ENCODE measurements at places on chromosomes 12 and 14.
A peak's percentile ranks its signal among the peaks of the same experiment; 100 is the strongest.

DNA sequence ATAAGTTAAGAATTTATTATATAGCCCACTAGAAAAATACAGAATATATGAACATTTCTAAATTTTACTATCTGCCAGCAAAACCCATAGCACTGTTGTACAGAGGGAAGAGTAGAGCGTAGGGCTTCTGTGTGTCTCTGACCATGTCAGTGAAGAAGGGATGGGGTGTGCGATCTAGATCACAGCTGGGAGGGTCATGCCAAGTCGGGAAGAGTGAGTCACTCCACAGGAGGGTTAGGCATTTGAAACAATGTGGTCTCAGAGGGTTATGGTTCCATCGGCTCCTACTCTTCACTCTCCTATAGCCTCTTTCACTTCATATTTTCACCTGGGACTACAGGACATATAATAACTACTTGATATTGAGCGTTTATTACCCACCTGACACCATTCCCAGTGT, 185.1 kb upstream of the DDHD1 start:
- DNase-seq = no peak

GRCh38 chr14:81386290-81386745, 13.8 kb downstream of the STON2 start:
- DNase-seq = no peak

DNA sequence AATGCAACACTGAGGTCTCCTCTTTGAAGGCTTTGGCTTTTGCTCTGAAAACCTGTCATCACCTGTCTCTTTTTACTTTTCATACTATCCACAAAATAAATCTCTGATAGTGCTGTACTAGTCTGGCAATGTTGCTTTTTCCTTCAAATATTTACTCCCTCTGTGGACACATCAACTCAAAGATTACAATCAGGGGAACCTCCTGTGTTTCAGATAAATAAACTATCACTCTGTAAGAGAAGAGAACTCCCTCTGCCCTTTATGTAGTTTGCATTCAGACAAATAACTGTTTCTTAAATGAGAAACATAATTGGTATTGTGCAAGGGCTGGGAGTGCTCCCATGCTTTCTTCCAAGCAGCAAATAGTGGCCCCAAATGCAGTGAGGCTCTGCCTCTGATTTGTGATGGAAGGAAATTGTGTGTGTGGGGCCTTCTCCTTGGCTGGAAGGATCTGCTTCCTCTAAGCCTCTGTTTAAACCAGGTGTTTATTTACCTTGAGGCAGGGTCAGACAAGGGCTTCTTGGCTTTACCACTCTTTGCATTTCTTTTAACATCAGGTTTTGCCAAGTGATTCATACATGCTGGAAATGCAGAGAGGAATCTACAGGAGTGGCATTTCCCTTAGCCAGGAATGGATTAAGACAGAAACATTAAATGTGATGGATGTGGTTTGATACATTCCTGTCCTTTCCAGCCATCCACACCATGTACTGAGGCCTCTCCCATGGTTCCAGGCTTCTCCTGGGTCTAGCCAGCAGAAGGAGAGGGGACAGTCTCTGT, 69.0 kb downstream of the AKAP6 start:
- no peak for DNase-seq

DNA sequence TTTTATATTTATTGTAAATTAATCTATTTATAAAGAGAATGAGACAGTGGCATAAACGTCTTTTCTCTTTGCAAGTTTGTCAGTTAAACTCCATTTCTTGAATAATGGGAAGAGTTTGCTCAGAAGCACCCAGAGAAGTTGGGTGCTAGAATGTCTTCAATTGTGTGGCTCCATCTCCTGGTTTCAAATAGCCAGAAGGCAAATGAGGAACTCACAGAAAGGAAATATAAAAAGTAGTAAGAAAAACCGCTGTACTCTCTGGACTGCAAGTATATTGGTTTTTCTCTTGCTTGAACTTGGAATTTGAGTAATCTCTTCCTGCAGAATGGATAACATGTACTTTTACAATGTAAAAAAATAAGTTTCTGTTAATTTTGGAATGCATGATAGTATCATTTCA, 217.5 kb downstream of the DPY19L2 start:
- no peak for DNase-seq

- peak; percentile 90 for DNase-seq
Observed at GRCh38 chr12:109844983-109845823, 12.0 kb upstream of the TRPV4 start.

GRCh38 chr12:61538951-61539350, 721.3 kb upstream of the USP15 start:
- no peak for DNase-seq

GRCh38 chr14:102221026-102221425, 81.3 kb downstream of the WDR20 start:
- DNase-seq = no peak

- no peak for DNase-seq
Observed at GRCh38 chr14:38135106-38135867, 72.4 kb upstream of the SSTR1 start.

- DNase-seq = peak; percentile 76
Observed at GRCh38 chr14:75980856-75981255, 939 bp downstream of the TGFB3 start.

DNA sequence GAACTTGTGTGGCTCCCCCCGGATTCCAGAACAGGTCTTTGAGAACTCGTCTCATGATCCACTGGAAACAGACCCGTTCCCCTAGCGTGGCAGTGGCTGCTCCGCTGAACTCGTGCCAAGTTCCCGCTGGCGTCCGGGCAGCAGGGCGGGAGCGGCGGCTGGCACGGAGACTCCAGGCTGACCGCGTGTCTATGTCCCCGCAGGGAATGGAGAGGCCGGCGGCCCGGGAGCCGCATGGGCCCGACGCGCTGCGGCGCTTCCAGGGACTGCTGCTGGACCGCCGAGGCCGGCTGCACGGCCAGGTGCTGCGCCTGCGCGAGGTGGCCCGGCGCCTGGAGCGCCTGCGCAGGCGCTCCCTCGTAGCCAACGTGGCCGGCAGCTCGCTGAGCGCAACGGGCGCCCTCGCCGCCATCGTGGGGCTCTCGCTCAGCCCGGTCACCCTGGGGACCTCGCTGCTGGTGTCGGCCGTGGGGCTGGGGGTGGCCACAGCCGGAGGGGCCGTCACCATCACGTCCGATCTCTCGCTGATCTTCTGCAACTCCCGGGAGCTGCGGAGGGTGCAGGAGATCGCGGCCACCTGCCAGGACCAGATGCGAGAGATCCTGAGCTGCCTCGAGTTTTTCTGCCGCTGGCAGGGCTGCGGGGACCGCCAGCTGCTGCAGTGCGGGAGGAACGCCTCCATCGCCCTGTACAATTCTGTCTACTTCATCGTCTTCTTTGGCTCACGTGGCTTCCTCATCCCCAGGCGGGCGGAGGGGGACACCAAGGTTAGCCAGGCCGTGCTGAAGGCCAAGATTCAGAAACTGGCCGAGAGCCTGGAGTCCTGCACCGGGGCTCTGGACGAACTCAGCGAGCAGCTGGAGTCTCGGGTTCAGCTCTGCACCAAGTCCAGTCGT, 1.5 kb downstream of the APOLD1 start:
- peak; percentile 90 for DNase-seq

- DNase-seq = no peak
Observed at GRCh38 chr12:89437231-89437630, 84.9 kb upstream of the DUSP6 start.

DNA sequence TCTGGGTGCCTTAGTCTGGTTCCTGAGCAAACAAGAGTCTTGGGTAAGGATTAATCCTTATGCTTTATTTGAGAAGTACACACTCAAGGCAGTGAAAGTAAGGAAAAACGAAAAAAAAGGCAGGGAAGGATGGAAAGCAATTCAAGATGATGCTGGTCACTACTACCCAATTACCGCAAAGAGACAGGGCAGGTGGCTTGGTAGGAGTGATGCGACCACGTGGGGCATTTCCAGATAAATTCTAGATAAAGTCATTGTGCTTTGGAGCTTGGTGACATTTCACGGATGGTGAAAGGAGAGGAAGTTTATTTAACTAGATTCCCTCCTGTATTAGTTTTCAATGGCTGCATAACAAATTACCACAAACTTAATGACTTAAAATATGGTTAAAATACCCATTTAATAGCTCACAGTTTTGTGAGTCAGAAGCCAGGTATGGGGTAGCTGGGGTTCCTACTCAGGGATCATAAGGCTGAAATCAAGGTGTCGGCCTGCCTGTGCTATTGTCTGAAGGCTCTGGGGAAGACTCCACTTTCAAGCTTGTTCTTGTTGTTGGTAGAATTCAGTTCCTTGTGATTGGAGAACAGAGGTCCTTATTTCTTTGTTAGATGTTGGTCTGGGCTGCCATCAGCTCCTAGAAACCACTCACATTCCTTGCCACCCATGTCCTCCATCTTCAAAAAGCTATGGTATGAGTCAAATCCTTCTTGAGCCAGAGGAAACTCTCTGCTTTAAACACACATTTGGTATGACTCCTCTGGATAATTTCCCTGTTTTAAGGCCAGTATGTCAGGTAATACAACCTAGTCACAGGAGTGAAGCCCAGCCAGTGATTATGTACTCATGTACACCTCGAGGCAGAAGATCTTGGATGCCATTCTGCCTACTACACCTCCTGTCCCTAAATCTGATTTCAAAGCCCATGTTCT, 5.6 kb upstream of the HMGA2 start:
- DNase-seq = no peak

DNA sequence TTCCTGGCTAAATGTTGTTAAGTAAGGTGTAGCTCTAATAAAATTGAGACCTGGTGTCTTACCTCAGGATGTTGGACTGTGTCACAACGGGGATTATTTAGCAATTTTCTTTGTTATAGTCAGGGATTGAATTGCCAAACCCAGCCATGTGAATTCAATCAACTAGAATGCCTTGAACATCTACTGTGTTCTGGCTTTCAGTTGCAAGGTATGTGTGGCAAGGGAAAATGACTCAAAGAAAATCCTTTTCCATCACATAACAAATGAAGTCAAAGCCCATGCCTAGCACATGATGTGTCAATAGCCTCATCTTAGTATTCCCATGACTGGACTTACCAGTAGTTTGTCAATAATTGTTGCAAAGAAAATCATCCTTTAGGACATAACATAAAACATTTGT, 519.8 kb upstream of the FLRT2 start:
- no peak for DNase-seq

DNA sequence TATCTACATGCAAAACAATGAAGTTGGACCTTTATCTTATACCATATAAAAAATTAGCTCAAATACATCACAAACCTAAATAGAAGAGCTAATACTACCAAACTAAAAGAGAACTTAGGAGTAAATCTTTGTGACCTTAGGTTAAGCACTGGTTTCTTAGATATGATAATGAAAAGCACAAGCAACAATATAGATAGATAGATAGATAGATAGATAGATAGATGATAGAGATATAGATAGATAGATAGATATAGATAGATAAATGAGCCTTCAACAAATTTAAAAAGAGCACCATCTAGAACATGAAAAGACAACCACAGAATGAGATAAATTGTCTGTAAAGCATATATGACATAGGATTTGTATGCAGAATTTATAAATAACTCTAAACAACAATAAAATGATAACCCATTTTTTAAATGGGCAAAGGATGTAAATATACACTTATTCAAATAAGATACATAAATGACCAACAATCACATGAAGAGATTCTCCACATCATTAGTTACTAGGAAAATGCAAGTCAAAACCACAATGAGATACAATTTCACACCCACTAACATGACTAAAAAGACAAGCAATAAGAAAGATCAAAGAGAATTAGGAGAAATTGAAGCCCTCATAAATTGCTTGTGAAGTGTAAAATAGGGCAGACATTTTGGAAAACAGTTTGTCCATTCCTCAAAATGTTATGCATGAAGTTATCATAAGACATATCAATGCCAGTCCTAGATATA, 293.7 kb downstream of the BTG1 start:
- no peak for DNase-seq

DNA sequence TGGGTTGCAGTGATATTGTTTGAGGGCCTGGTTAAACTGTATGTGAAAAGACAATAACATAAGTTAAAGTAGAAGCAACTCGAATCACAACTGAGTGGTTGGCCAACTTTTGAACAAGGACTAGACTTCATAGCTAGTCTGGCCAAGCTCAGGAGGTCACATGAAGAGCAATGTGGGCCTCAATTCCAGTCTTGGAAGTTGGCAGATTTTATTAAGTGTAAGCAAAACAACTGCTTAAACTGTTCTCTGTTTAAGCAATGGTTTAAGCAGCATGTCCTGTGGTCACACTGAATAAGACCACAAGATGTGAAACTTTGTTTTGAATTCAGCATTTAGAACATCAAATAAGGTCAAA, 100.4 kb downstream of the TMTC3 start:
- no peak for DNase-seq

- no peak for DNase-seq
Observed at GRCh38 chr12:125503128-125503527, 437.9 kb downstream of the AACS start.

- no peak for DNase-seq
Observed at GRCh38 chr14:102793531-102794328, 16.5 kb downstream of the TRAF3 start.

DNA sequence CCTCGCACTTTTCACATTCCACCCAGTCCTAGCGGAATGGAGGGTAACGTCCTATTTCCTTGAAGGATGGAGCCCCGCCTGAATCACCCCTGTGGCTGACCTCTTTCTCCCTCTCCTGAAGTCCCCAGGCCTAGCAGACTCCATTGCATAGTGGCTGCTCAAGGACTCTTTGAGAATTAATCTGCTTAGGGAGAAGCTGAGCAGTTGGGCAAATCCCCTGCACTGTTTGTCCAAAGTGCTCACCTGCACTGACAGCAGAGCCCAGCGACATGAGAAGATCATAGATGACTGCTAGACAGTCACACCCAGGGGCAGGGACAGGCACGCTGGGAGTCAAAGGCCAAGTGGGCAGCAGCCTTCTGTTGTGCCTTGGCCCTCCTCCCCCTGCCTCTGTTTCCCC, 37.7 kb upstream of the DICER1 start:
- no peak for DNase-seq

GRCh38 chr12:64680235-64680634, 69.9 kb downstream of the RASSF3 start:
- DNase-seq = no peak

- DNase-seq = no peak
Observed at GRCh38 chr12:24928131-24928530, 20.8 kb downstream of the BCAT1 start.

- DNase-seq = no peak
Observed at GRCh38 chr14:34604995-34605394, 25.0 kb downstream of the SNX6 start.

- DNase-seq = no peak
Observed at GRCh38 chr14:100241279-100241678, 2.3 kb downstream of the YY1 start.

GRCh38 chr12:115840159-115840558, 437.3 kb downstream of the MED13L start:
- DNase-seq = no peak

DNA sequence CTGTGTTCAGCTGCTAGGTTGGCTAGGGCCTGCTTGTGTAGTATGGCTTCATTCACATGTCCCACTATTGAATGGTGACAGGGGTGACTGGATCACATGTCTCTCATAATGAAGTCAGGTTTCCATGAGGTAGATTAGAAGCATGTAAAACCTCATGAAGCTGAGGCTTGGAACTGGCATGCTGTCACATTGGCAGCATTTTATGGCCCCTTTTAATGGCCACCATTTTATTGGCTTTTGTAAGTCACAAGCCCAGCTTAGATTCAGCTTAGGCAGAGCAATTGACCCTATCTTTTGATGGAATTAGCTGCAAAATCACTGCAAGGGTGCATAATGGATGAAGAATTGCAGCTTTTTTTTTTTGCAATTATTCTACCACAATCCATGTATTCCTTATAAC, 583.5 kb downstream of the MED13L start:
- no peak for DNase-seq
